ENCODE measurements at places on chromosomes 11 and 22.
A peak's percentile ranks its signal among the peaks of the same experiment; 100 is the strongest.

DNA sequence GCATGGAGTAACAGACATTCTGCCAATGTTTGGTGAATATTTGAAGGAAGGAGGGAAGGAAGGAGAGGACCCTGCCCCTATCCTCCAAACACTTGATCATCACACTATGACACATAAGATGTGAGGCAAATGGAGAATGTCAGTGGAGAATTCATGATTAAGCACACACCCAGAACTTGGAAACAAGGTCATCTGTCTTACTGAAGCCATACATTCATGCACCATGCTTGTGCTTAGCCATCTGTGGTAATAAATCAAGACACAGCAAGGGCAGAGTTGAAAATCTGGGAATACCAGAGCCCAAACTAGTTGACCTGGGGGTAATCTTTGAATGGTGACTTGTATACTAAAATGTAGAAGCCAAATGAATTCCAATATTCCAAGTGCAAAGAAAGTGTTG, 7.9 kb upstream of the TIMP3 start:
- no peak for DNase-seq

GRCh38 chr22:46972901-46973831, 210.7 kb downstream of the TBC1D22A start:
- DNase-seq = no peak

DNA sequence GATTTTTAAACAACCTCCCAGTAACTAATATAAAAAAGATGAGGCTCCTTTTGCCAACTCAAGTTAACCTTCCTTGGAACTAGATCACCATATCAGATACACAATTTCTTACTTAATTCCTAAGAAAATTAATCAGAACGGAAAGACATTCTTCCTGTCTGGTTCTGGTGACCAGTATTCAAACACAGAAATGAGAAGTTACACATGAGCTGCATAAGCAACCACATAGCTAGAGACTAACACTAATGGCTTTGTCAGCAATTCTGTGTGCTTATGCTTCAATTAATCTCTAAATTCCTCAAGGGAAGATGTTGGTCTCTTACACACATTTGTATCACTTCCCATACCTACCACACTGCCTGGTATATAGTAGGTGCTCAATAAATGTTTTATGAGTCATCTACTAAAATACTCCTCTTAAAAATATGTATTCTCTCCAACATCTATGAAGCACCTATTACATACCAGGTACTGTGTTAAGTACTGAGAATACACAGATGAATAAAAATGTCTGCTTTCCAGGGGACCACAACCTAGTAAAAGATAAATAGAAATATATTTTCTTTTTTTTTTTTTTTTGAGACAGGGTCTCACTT, 54.5 kb downstream of the GAB2 start:
- DNase-seq = no peak

DNA sequence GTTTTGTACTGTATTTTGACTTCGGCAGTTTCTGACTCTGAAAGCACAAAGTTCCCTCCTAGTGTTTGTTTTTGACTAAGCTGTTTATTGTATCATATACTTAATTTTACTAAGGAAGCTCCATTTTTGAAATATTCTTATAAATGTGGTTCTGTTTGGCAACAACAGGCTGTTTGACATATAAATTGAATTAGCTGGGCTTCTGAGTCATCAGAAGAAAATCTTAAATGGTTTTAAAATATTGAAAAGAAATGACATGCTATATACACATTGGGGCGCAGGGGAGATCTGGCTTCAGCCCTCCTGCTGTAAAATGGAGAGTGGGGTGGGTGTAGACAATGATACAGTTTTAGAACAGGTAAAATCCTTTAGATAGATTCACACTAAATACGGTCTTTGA, 38.6 kb downstream of the SHISA8 start:
- DNase-seq = no peak

DNA sequence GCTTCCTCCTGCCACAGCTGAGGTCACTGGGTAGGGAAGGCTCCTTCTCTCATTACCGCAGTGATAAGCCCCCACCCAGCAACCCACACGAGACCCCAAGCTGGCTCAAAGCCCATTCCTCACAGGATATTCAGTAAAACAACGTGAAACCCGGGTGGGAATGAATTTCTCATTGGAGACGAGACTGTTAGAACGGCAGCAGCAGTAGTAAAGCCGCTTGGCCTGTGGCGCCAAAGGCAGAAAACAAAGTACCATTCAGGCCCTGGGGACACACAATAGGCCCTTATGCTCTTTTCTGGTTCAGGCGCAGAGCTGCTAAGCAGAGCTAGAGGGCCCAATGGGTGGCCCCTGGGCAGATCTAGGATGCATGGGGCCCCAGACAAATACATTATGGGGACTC, 45.3 kb downstream of the PC start:
- DNase-seq = no peak

- DNase-seq = peak; percentile 77
Measured at GRCh38 chr11:44893846-44894617, 56.7 kb downstream of the TP53I11 start.

DNA sequence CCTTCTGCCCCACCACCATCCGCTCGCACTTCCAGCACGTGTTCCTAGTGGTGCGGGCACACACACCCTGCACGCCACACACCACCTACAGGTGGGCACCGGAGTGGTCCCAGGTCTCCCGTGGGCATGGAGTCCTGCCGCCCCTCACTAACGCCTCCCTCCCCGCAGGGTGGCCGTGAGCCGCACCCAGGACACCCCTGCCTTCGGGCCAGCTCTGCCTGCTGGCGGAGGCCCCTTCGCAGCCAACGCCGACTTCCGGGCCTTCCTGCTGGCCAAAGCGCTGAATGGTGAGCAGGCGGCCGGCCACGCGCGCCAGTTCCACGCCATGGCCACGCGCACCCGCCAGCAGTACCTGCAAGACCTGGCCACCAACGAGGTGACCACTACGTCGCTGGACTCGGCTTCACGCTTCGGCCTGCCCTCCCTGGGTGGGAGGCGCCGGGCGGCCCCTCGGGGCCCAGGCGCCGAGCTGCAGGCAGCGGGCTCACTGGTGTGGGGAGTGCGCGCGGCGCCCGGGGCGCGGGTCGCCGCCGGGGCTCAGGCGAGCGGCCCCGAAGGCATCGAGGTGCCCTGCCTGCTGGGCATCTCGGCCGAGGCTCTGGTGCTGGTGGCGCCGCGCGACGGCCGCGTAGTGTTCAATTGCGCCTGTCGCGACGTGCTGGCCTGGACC, 8.5 kb downstream of the SIPA1 start:
- DNase-seq = no peak

- no peak for DNase-seq
Measured at GRCh38 chr22:35597692-35598395, 19.3 kb downstream of the MB start.

GRCh38 chr11:62926680-62927455, 5.7 kb upstream of the CHRM1 start:
- DNase-seq = no peak

GRCh38 chr11:123461164-123461563, 31.1 kb downstream of the GRAMD1B start:
- no peak for DNase-seq

DNA sequence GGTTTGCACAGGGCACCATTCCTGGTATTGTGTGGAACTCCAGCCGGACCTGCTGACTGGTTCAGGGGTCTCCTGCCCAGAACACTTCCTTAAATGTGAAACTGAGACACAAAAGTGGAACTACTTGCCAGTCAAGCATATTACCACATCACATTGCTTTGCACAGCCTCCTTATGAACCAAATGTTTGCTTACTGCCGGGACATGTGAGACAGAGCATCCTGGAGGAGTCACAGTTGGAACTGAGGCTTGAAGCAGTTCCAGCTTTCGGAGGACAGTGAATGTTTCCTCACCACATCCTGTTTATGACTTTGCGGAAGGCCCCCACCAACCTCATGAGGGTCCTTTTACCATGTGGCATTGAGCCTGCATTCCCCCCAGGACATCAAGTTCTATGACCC, 105.8 kb upstream of the ARHGAP42 start:
- peak; percentile 10 for DNase-seq

All from DMS53 (cell line).